ENCODE measurements at places on chromosomes 5 and 9.
A peak's percentile ranks its signal among the peaks of the same experiment; 100 is the strongest.

- DNase-seq = peak; percentile 77
These were observed 186.7 kb downstream of the PDZD2 start for GRCh38 chr5:31825518-31826068.

DNA sequence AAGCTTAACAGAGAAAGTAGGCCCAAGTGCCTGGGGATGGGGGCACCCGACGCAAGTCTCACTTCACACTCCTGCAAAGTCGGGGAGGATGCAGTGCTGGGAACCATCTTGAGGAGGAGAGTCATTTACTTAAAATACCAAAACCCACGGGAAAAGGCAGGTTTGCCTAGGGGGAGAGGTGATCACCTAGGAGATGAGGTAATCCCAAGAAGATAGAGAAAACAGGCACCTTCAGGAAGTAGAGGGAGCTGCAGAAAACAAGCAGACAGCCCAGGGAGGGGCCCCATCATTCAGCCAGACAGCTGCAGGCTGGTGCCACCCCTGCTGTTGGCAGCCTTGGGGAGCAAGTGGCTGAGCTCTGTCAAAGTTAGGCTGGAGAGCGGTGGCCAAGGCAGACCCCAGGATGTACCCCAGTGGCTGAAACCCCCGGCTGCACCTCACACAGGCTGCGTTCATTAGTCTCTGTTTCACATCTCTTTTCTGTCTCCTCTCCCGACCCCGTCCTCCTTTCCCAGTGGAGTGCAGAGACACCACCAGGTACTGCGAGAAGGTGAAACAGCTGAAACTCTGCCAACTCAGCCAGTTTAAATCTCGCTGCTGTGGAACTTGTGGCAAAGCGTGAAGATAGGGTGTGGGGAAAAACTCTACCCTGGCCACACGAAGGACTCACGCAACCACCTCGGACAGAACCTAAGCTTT is 124.9 kb downstream of the SAXO1 start:
- no peak for DNase-seq

GRCh38 chr5:39073767-39074016 is 507 bp downstream of the RICTOR start:
- DNase-seq = no peak

DNA sequence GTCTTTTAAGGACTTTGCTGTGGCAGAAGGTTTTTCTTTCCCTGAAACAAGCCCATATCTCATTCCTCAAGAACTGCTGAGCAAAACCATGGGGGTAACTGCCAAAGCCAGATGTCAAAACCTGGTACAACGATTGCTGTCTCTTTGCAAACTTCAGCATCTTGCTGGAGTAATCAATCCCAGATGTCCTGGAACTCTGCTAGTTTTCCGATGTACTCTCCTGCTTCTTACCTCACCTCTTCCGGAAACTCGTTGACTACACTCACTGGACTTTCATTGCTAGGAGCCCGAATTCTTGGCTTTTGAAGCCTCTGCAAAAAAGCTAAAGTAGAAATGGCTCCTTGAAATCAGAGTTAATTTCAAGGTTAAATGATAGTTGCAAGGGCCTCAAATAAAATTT is 23.3 kb downstream of the RAD1 start:
- no peak for DNase-seq

DNA sequence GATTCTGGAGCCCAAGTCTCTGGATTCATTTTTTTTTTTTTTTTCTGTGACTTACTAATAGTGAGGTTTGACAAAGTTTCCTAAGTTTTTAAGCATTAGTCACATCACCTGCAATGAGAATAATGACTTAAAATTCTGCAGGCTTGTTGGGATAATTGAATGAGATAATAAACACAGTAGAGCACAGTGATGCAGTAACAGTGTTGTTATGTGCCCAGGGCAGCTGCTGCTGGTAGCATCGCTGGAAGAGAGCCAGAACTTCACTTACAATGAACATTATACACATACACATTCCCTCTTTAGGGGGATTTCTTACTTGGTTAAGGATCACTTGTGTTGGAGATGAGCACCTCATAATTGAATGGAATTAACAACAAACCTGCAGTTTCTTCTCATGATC is 78.9 kb downstream of the ALDH7A1 start:
- DNase-seq = peak; percentile 17

DNA sequence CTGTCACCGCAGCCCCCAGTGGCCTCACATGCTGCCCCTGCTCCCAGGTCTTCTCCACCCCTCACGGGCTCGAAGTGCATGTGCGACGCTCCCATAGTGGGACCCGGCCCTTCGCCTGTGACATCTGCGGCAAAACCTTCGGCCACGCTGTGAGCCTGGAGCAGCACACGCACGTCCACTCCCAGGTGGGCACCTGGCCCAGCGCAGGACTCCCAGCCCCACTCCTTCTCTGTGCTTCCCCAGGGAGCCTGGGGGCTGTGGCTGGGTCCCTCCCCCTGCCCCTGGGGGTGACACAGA is 10.5 kb downstream of the GFI1B start:
- DNase-seq = no peak

All from lung microvascular endothelial cell (primary cell).